ENCODE measurements at places on chromosomes 4 and X.

DNA sequence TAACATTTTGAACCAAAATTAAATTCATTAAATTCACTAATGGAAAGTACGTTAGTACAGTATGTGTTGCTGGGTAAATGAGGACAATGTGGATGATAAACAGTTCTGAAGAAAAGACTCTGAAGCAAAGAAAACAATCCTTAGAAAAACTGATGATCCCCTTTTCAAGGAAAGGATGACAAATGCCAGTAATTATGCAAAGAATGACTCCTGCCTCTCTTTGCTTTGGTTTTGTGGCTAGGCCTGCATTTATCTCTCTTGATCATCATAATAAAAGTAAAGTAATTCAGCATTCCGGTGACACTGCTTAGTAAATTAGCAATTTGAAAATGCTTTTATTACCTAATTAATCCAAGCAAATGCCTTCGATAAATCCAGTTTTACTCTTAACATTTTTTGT, 652.2 kb upstream of the DIPK2B start:
- DNase-seq, result no peak

GRCh38 chr4:139599076-139599475, 43.1 kb upstream of the SETD7 start:
- DNase-seq, result no peak

DNA sequence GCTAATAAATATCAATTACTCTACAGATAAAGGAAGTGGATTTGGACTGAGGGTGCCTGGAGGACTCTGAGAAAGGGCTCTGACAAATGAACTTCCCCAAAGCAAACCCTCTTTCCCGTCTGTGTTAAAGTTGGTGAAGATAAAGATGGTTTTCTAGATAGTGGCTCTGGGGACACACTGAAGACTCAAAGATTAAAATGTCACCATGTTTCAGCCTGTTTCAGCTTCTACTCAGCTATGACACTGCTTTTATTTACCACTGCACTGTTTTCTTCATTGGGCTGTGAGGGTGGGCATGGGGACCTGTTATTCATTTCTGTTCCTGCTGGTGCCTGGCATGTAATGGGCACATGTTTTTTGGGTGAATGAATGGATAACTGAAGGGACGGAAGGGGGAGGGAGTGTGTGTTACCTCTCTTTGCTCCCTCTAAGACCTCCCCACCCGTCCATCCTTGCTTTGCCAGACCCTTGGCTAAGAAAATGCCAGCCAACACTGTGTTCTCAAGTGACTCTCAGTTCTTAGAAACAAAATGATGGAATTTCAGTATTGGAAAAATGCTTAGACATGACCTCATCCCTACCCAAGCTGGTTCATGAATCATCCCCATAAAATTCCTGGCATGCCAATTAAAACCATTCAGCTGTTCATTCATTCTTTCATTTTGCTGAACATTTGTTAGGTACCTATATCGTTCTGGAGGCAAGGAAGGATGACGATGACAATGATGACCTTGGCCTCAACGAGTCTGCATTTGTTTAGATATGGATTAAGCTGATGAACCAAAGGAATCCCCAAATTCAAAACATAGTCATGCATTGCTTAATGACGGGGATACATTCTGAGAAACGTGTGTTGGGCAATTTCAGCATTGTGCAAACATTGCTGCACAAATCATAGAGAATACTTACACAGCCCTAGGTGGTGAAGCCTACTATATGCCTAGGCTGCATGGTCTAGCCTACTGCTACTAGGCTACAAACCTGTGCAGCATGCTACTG, 13.4 kb upstream of the STK32B start:
- no peak for DNase-seq

DNA sequence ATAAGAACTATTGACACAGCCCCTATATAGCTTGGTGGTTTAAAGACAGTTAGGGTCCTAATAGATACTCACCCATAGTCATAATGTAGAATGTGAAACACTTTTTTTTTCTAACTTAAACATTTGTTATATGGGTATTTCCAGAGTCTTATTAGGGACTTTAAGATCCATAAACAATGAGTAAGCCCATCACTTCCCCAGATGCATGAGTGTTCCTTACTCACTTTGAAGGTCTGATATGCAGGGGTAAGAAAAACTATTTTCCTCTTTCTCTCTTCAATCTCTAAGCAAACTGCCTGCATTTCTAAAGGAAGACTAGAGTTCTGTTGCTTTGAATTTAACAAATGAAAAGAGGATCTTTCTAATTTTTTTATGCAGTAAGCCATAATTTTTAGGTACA, 443.6 kb upstream of the PITX2 start:
- DNase-seq, result no peak

GRCh38 chrX:43702660-43703059, 46.6 kb downstream of the MAOA start:
- DNase-seq, result no peak

DNA sequence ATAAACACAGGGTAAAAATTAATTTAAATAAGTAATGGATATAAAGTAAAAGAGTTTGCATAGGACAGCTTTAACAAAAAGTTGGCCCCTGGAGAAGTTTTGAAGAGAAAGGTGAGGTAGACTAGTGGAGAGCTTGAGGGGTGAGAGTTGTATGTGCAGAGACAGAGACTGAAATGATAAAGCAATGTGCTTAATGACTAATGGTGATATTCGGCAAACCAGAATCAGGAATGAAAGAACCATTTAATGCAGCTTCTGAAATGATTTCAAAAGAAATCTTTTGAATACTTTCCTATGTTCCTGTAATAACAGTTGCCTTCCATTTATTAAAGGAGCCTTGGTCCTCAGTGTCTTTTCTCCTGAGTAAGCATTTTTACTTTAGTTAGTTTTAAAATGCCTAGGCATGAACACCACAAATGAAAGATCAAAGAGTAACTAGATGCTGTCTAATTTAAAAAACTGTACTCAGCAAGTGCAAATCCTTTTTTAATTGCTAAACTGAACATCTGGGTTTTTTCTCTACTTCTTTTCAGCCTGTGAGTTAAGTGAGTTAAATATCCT, 28.5 kb downstream of the CAMK2D start:
- DNase-seq, result no peak

DNA sequence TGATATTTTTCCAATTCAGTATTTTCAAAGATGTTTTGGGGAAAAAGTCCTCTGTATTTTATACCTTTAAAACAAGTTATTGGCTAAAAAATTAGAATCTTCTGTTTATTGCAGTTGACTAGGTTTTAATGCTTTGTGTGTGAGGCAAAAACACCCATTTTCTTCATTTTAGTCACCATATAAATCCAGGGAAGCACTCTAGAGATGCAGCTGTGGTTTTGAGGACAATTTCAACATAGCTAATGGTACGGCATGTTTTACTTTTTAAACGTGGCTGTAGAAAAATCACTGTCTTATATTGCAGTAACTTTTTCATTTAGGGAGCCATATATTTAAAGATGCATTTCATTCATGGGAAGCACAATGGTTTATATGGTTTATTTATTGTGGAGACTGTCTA, 129.1 kb upstream of the PITX2 start:
- no peak for DNase-seq

DNA sequence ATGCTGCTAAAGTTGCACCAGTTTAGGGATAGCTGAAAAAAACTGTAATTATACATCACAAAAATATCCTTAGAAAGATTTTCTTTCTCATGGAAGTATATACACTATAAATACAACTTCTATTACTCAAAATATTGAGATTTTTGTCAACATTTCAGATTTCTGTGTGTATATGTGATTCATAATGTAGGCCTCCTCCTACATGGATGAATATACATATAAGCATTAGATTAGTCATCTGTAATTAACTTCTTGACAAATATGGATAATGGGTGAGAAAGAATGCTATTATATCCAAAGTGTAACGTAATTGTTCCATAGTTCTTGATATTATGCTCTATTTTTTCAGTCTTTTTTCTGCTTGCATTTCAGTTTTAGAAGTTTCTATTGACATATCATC, 124.9 kb downstream of the CBLL2 start:
- DNase-seq, result no peak

DNA sequence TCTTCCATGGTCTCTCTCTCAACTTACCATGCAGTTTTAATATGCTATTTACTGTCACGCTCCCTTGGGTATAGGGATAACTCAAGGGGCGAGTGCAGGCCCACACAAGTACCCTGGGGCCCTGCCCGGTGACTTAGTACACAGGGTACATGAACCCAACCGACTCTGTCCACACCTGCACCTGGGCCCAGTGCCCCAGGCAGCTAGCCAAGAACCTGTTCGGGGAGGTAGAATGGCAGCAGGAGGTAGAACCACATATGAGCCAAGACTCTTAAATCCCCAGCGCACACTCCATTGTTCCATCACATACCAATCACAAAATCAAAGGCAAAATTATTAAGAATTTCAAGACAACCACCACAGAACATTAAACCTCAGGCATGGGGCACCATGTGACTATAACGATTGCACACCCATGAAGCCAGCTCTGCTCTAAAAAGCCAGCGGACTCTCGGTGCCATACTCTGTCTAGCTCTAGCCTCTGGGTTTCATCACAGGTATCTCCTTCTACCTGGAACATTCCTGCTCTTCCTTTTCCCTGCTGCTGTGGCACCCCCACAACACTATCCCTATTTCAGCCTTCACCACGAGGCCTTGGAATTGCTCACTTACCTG, 14.6 kb downstream of the PHF8 start:
- no peak for DNase-seq

- no peak for DNase-seq
Measured at GRCh38 chrX:46209768-46210167, 335.5 kb downstream of the ZNF674 start.

DNA sequence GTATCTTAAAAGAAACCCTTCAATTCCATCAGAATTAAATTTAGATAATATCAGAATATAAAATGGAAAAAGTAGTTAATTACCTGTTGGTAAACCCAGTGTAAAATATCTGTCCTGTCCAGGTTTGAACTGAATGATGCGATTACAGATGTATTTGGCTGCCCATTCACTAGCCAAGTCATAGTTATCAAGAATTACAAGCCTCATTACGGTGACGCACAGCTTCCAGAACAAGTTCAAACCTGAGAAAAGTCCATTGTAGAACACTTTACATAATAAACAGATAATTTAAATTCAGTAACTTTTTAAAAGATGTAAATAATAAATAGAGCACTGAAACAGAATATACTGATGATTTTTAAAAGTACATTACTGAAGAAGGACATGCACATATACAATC, 4.4 kb downstream of the GNPDA2 start:
- no peak for DNase-seq

DNA sequence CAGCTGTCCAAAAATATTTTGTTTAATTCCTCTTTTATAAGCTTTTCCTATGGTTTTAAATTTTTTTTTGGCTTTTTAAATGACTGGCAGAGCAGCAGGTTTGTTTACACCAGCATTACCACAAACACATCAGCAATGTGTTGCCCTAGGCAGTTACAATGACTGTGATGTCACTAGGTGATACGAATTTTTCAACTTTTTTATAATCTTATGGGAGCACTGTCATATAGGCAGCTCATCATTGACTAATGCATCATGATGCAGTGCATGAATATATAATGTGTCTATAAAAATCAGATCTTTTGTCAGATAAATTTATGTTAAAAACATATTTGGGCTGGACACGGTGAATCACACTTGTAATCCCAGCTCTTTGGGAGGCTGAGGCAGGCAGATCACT, 231.6 kb upstream of the SLIT2 start:
- no peak for DNase-seq

- DNase-seq, result no peak
Measured at GRCh38 chr4:10296730-10297129, 160.5 kb downstream of the ZNF518B start.

DNA sequence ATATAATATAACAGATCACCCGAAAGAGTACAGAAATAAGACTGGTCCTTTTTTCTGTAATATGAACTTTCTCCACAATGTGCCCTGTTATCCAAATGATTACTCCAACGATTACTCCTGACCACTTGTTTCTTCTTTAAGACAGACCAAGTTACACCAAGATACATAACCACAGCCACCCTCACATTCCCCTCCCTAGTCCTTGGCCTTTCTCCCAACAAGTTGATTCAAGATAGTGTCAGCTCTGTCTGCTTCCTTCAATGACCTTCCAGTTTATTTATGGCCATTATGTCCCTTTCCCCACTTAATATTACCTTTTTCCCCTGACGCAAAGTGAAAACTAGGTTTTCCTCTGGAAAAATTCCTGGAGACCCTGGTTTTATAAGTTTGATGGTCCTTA, 397.2 kb downstream of the FAM47B start:
- no peak for DNase-seq

- DNase-seq, result no peak
Measured at GRCh38 chr4:156475322-156475721, 496.3 kb downstream of the PDGFC start.

GRCh38 chr4:12689457-12689856, 794.7 kb downstream of the RAB28 start:
- DNase-seq, result no peak

GRCh38 chr4:140861359-140862176, 105.4 kb upstream of the TBC1D9 start:
- peak; percentile 26 for DNase-seq

DNA sequence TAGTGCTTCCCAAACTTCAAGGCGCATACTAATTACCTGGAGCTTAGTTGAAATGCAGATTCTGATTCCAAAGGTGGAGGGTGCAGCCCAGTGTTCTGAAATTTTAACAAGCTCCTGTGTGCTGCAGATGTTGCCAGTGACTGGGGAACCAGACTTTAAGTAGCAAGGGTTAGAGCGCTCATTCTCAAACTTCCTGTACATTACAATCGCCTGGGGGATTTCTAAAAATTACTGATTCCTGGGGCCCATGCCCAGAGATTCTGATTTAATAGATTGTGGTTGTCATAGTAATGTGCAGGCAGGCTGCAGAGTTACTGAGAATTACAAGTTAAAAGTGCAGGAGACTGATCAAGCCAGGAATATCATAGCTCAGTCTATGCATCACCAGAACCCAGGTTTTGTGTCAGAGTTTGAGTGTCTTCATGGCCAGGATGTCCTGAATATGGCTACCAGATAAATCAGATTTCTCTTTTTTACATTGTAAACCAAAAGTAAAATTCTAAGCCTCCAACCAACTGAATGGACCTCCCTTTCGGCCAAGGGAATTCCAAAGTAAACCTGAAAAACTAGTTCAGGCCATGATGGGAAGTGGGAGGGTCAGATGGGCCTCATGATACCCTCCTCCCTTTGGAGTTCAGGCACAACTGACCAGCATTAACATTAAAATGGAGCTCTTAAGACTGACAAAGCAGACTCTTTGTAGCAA, 121.6 kb downstream of the ATXN3L start:
- no peak for DNase-seq

DNA sequence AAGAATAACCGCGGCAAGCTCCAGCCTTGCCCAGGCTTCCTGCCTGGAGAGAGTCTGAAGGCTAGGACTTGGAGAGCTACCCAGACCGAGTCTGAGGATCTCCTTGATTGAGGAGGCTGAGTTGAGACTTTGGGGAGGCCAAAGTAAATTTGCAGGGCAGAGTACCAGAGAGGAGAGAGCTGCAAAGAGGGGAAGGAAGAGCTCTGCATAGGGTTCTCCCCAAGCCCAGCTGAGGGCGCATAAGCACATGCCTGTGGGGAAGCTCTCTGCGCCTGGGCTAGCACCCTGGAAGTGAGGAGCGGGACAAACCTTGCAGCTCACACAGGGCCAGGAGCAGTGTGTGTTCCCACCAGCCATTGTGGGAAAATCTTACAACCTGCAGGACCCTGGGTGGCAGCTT, 56.1 kb downstream of the FAM193A start:
- DNase-seq, result no peak
